Upper lobe of left lung (tissue), 6 donors: ENCODE measurements at places on chromosomes 16 and 17. TPM values are rescaled to one million over a fixed set of nuclear protein-coding genes. Genes with fewer than 3 reads are reported as not detected.
A peak's percentile ranks its signal among the peaks of the same experiment; 100 is the strongest.

Gene DPEP2NB
- total RNA-seq: not detected

DNA sequence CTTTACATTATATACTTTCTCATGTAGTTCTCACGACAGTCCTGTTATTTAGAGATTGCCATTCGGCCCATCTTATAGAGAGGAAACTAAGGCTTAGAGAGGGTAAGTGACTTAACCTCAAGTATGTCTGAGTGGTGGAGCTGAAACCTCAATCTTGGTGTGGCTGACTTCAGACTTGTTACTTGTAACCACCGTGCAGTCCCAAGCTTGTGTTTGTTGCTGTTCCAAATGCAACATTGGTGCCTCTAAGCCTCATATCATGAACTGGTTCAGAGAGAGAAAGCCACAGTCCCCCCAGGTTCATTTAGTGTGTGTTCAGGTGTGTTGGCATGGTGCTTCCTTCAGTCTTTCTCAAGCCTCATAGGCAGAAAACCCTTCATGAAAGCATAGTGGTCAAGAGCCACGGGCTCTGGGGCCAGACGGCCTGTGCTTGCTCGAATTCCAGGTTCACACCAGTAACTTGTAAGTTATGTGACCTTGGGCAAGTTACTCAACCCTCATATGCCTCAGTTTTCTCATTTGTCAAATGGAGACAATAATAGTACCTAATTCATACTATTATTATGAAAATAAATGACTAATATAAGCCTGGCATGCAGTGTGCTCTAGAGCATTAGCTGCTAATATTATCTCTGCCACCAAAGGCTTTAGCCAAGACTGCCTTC, 39.9 kb downstream of the CDH1 start:
- DNase-seq: no peak

GRCh38 chr16:11145173-11145818, 110.7 kb downstream of the SOCS1 start:
- no peak for DNase-seq

DNA sequence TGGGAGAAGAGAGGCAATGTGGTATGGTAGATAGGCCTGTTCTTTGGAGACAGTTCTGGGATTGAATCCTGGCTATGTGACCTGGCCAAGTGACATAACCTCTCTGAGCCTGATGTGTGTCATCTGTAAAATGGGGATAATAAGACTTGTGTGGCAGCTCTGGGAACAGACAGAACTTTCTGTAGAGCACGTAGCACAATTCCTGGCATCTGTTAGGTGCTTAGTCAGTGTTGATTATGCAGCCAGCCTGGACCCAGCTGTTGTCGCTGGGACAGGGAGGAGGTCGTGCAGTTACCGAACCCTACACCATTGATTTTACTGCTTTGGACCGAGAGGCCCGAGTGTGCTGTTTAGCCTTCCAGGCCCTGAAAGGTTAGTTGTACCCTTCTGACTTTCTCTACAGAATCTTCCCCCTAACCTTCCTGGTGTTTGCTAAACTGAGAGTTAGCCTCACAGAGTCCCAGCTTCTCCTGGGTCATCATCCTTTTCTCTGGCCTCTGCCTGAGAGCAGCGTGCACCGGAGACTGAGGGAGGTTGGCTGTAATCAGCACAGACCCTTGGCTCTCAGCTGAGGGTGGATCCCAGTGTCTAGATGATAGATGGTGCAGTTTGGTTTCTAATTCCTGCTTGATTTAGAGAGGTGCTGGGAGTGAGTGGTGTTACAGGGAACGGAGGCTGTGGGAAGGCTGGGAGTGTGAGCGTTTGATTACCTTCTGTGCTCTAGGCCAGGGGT, 31.9 kb downstream of the MSI2 start:
- DNase-seq: no peak

Gene LGALS9B
- not detected for total RNA-seq

DNA sequence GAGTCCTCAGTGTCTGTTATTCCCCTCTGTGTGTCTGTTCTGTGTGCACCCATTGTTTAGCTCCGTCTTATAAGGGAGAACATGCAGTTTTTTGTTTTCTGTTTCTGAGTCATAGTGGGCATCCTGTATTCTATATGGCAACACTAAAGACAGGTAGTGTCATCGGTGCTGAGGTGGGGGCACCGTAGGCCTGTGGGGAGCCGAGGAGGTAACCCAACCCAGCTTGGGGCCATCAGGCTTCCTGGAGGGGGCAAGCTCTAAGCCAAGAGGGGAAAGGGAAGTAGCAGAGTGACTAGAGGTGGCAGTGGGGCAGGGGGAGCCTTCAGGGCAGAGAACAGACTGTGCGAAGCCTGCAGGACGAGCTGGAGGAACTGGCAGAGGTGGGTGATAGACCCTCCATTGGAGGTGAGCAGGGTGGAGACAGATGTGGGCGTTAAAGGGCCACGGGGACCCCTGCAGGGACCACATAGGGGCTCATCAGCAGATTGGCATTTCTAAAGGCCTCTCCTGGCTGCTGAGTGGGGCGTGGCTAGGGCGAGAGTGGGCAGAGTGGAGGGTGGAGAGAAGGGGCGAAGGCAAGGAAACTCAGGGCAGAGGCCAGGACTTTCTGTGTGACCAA, 36.5 kb downstream of the CPNE2 start:
- no peak for DNase-seq

Gene CDH11
- total RNA-seq: 20.9 TPM

DNA sequence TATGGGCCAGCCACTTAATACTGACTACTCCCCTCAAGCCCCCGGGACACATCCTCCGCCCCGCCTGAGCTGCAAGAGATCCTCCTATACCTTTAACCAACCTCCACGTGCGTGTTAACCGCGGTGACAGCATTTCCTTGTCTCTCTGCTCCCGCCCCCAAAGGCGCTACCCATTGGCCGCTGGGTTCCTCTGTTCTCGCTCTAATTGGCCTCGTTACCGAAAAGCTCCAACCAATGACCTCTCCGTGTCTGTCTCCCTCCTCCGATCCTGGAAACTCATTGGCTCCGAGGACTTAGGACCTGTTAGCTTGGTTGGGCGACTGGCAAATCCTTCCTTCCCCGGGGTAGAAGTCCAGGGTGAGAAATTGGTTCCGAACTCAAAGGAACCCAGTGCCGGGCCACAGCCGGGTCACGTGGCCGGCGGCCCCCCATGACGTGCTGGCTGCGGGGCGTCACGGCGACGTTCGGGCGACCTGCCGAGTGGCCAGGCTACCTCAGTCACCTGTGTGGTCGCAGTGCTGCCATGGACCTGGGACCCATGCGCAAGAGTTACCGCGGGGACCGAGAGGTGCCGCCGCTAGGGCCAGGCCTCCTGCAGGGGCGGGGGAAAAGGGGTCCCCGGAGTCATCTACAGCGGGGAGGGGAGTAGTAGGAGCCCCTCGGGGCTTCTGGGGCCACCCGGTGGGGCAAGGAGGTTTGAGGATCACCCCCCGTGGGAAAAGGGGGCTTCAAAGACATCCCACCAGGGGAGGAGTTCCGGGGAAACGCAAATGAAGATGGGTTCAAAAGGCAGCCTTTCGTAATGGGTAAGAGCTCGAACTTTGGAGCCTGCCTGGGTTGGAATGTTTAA, at the start of gene PNPO:
TSS of gene PNPO (plus strand) at position 326 of the 850 bp plus-strand sequence. CDS start at position 431, 105 bp downstream.
- DNase-seq: peak; percentile 98

Gene MYLK3
- total RNA-seq: 0.44 TPM

Gene TLCD2
- total RNA-seq: 16.1 TPM

Gene TPSG1
- total RNA-seq: 3.3 TPM

Gene NEUROD2
- total RNA-seq: not detected

DNA sequence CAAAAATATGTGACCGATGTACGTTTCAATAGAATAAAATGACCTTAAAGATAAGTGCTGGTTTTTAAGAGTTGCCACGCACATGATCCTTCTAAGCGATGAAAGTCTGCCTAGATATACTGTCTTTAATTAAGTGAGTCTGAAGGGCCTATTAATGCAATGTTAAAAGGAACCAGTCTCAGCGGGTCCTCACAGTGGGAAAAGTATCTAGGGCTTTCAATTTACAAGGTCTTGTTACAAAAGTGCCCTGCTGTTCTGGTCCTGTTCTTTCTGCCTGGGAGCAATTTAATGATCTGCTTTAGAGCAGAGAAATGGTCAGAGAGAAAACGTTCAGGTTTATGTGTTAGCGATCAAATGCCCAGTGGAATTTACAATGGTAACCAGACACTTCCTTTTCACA, 864.0 kb downstream of the KCNJ2 start:
- DNase-seq: no peak

- DNase-seq: no peak
These were observed 17.6 kb upstream of the WDR45B start for GRCh38 chr17:82665891-82666290.

DNA sequence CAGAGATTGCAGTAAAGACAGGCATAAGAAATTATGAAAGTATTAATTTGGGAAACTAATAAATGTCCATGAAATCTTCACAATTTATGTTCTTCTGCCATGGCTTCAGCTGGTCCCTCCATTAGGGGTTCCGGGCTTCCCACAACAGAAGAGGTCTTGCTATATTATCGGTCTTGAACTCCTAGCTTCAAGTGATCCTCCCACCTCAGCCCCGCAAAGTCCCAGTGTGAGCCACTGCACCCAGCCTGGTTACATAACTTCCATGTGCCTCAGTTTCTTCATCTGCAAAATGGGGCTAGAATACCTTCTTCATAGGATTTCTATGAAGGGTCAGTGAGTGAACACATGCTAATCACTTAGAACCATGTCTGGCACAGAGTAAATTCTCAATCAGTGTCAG, 13.5 kb upstream of the ITGAM start:
- DNase-seq: no peak

Gene KCNAB3
- 5.9 TPM for total RNA-seq

Gene MYH8
- total RNA-seq: not detected

GRCh38 chr16:83599789-83600462, 207.9 kb upstream of the HSBP1 start:
- no peak for DNase-seq

DNA sequence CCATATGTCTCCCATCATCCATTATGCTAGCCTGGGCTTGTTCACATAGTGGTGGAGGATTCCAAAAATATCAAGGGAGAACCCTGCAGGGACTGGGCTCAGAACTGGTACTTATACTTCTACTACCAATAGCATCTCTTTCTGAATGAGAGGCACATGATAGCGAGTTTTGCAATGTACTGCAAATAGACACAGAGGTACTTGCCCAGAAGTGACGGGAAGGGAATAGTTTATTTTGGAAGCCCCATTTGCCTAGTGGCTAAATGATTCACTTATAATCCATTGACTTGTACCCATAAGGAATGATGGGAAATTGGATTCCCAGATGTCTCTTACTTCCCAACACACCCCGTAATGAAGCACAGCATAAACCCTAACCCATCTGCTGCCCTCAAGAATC, 124.8 kb upstream of the ERCC4 start:
- DNase-seq: no peak

DNA sequence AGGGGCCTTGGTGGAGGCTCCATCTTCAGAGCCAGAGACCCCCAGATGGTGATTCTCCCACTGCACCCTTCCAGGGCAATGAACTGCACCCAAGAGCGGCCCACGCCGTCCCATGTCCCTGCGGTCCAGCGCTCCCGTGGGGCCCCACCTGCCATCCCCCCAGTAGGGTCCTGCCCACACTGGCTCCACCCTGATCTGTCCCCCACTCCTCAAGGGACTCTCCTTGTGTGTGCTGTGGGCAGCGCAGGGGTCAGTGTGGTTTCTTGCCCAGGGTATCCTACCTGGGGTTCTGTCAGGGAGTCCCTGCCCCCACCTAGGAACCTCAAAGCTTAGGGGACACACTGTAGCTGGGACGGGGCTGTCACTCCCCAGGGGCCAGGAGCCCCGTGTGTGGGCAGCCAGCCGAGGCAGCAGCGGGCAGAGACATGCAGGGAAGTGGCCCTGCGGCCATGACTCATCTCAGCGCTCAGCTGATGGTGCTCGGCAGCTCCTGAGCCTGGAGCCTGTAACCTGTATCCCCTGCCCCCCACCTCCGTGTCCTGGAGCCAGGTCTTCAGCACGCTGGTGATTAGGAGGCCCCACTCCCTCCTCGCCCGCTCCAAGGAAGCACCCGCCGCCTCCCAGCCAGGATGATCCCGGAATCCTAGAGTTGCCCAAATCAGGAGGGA, 35.7 kb upstream of the SSTR5 start:
- peak; percentile 58 for DNase-seq

Gene CCL11
- not detected for total RNA-seq

GRCh38 chr16:57186872-57187854, 1.0 kb downstream of the RSPRY1 start:
- no peak for DNase-seq

GRCh38 chr16:1825864-1826690, 548 bp downstream of the HAGH start:
- DNase-seq: peak; percentile 94

GRCh38 chr17:80387071-80387470, 27.9 kb upstream of the ENDOV start:
- DNase-seq: no peak

DNA sequence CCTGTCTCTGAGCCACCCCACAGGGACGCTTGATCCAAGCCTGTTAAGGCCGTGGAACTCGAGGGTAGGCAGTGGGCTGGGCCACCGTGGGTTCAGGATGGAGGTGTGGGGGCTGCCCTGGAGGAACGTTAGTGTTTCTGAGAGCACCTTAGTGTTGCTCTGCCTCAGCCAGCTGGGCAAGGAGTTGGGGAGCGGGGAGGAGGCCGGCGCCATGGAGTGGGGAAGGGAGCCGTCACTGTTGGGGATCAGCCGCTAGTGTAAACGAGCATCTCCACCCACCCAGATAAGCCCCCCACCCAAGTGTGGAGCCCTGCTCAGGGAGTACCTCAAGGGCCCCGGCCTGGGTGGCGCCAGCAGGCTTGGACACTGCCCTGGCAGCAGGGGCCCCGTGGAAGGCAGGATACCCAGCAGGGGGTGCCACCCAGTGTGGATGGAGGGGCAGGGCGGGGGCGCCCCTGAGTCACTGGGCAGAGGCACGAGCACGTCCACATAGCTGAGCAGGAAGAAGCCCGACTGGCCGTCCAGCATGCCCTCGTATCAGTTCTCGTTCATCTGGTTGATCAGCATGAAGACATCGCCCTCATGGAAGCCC, 98.6 kb downstream of the KPNA2 start:
- peak; percentile 78 for DNase-seq

GRCh38 chr17:10033959-10034358, 128.9 kb upstream of the RCVRN start:
- DNase-seq: no peak

DNA sequence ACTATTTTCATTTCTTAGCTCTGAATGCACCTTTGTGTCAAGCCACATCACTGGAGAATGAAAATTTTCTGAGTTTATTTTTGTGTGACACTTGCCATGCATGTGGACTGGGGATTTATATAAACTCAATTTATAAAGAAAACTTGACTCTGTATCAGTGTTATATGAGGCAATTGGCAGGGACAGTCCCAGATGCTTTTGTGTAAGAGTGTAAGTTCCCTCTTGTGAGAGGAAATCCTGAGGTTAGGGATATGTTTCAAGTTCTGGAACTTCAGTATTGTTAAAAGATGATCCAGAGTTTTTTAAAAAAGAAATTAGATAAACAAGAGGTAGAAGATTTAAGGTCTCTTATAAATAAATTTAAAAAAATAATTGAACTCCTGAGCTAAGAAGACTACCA, 10.9 kb upstream of the CCL8 start:
- DNase-seq: no peak

Gene GRAPL
- 17.2 TPM for total RNA-seq

- no peak for DNase-seq
These were observed 46.8 kb downstream of the RNF112 start for GRCh38 chr17:19457830-19458271.

Gene CPNE7
- total RNA-seq: 1.9 TPM

Gene ITGAD
- total RNA-seq: not detected
